ENCODE measurements at places on chromosomes 5 and 9.

- no peak for DNase-seq
Measured at GRCh38 chr5:143066556-143067281, 296.5 kb downstream of the ARHGAP26 start.

GRCh38 chr5:171850324-171850947 lies 64.8 kb downstream of the SMIM23 start:
- DNase-seq, result no peak

- DNase-seq, result no peak
Measured at GRCh38 chr9:128877852-128878251, 3.9 kb downstream of the KYAT1 start.

- DNase-seq, result no peak
Measured at GRCh38 chr5:170619869-170620268, 116.0 kb downstream of the KCNIP1 start.

GRCh38 chr5:59542851-59543820 lies 350.4 kb downstream of the PDE4D start:
- no peak for DNase-seq
